Cerebellar nuclear complex (tissue), 1 donor: ENCODE measurements at places on chromosomes 13 and 19.

DNA sequence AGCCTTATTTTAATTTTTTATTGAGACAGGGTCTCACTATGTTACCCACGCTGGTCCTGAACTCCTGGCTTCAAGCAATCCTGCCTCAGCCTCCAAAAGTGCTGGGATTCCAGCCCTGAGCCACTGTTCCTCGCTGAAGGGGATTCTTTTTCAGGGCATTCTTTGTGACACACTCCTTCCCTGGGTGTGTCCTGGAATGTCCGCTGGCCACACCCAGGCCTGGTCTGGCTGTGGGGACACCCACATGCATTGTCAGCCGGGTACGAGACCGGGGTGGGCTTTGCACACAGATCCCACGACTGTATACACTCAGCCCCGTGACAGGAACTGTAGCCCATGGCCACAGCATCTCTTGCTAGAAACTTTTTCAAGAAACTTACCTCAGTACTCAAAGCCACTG lies 34.4 kb upstream of the GATAD2A start:
- no peak for DNase-seq

- DNase-seq, result no peak
Measured at GRCh38 chr19:45630463-45630862, 8.7 kb downstream of the EML2 start.

DNA sequence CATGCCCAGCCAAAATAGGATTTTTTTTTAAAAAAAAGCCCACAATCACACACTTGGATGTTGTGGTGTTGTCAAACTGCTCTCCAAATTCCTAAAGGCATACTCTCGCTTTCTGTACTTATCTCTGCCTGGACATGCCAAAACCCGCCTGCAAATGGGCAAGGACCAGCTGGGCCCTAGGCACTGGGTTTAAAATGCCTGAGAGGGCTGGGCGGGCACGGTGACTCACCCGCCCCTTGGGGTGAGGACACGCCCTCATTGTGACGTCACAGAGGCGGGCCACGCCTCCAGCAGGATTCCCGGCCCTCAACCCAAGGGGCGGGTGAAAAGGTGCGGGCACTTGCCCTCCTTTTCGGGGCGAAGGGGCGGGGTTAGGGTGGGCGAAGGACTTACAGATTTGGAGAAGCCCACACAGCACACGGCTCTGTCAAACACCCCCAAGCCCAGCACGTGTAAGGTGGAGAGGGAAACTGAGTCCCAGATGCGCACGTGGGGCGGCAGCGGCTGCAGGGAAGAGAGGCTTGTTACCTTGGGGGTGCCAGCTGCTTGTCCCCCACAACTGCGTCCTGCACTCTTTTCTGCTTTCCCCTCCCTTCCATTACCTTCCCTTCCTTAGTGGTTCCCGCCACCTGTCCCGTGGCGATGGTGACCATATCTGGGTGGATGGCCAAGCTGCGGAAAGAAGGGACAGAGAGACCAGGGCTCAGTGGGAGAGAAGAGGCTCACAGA lies 6.6 kb downstream of the EML2 start:
- no peak for DNase-seq

DNA sequence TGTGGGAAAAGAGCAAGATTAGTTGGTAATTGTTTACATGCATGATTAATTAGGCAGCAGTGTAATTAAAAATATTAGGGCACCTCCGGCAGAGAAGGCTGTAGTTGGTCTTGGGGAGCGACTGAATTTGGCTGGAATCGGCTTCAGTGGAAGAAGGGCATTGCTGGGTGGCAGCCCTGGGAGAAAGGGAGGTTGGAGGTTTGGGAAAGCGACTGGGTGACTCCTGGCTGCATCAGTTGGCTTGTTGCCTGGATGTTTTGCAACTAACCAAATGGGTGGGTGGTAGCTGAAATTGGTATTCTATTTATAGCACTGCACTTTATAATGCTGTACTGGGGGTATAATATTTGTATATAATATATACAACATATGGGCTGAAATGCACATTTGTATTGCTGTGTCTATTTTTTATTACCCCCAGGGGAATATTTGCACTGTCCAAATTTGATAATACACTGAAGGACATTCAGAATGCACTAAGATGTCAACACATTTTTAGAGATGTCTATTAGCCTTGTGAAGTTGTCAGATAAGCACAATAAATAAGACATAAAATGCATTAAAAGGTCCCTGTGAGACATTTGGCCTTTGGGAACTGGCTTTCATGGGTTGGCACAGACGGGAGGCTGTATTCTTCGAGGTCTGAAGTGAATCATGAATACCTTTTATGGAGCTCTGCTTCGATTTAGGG lies 1.7 kb downstream of the B3GLCT start:
- DNase-seq, result no peak

- DNase-seq, result no peak
Measured at GRCh38 chr13:50077431-50077830, 62.2 kb downstream of the KCNRG start.
